ENCODE measurements at places on chromosomes 2 and 18. TPM values are rescaled to one million over a fixed set of nuclear protein-coding genes. Genes with fewer than 3 reads are reported as not detected.

- H3K27me3 ChIP-seq: no peaks in the 10 kb centered on the region
- H3K36me3 ChIP-seq: no peaks in the 10 kb centered on the region
- H3K4me1 ChIP-seq: no peaks in the 10 kb centered on the region
- DNase-seq: no peak
- no peak overlapping the region for H3K4me3 ChIP-seq
- H3K27ac ChIP-seq: no peak overlapping the region
Observed at GRCh38 chr2:41597680-41598079, 450.1 kb upstream of the PKDCC start.

GRCh38 chr18:25299426-25300300, 52.3 kb downstream of the ZNF521 start:
- H3K27me3 ChIP-seq: no peaks in the 10 kb centered on the region
- peaks cover 22% of the 10 kb centered on the region for H3K4me1 ChIP-seq
- peak overlapping the region; percentile 74 for H3K27ac ChIP-seq
- no peak overlapping the region for H3K4me3 ChIP-seq
- no peak for DNase-seq
- no peaks in the 10 kb centered on the region for H3K36me3 ChIP-seq

GRCh38 chr2:209570194-209570593, 146.3 kb downstream of the MAP2 start:
- H3K27ac ChIP-seq: no peak overlapping the region
- H3K36me3 ChIP-seq: no peaks in the 10 kb centered on the region
- H3K27me3 ChIP-seq: no peaks in the 10 kb centered on the region
- DNase-seq: no peak

DNA sequence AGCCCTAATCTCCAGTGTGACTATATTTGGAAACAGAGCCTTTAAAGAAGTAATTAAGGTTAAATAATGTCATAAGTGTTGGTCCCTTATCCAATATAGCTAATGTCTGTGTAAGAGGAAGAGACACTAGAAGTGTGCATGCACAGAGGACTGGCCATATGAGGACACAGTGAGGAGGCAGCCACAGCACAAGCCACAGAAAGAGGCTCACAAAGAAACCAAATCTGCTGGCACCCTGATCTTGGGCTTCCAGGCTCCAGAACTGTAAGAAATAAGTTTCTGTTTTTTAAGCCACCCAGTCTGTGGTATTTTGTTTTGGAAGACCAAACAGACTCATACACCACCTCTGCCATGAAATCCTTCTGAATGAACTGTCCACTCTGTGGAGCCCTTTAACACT, 186.4 kb upstream of the SLC39A10 start:
- no peaks in the 10 kb centered on the region for H3K36me3 ChIP-seq
- H3K4me1 ChIP-seq: no peaks in the 10 kb centered on the region
- no peak overlapping the region for H3K4me3 ChIP-seq
- no peak overlapping the region for H3K27ac ChIP-seq
- no peaks in the 10 kb centered on the region for H3K27me3 ChIP-seq

- H3K36me3 ChIP-seq: no peaks in the 10 kb centered on the region
- no peak overlapping the region for H3K4me3 ChIP-seq
- no peaks in the 10 kb centered on the region for H3K27me3 ChIP-seq
- no peaks in the 10 kb centered on the region for H3K4me1 ChIP-seq
Observed at GRCh38 chr2:16890081-16890480, 224.4 kb upstream of the CYRIA start.

ACADL gene
- polyA plus RNA-seq: 19.4 TPM

DNA sequence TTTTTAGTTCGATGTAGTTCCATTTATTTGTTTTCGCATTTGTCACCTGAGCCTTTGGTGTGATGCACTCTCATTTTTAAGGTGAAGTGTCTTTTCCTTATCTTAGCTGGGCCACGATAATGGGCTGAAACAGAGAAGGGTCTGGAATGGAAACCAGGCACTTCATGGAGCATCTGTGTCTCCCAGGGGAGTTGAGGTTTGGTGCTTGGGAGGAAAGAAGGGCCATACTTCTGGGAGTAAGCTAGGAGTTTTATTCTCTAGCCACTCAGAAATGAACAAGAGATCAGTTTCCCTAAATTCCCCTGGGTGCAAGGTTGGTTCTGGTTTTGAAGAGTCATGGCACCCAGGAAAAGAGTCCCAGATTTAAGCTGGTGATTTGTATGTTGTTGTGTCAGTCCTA, 179.4 kb upstream of the CXCR4 start:
- no peaks in the 10 kb centered on the region for H3K27me3 ChIP-seq
- no peak overlapping the region for H3K4me3 ChIP-seq
- H3K27ac ChIP-seq: no peak overlapping the region
- no peak for DNase-seq
- no peaks in the 10 kb centered on the region for H3K36me3 ChIP-seq

- H3K27ac ChIP-seq: no peak overlapping the region
- no peak for DNase-seq
- H3K4me1 ChIP-seq: no peaks in the 10 kb centered on the region
- peaks cover 27% of the 10 kb centered on the region for H3K36me3 ChIP-seq
- no peak overlapping the region for H3K4me3 ChIP-seq
Observed at GRCh38 chr2:24313744-24314632, 46.3 kb downstream of the ITSN2 start.

POTEC gene
- polyA plus RNA-seq: 0.06 TPM

DNA sequence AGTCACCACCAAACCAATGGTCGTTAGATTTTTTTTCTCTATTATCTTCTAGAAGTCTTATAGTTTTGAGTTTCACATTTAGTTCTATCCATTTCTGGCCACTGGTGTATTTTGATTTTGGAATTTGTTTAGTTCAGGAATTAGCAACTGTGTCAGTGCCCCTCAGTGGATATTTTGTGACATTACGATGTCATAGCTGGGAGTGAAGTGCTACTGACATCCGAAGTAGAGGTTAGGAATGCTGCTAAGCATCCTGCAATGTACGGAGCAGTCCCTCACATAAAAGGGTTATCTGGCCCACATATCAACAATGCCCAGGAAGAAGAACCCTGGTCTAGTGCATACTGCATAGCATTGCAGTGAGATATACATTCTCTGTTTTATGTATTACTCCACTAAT, 157.4 kb upstream of the RGPD4 start:
- DNase-seq: no peak
- H3K27ac ChIP-seq: no peak overlapping the region
- no peaks in the 10 kb centered on the region for H3K36me3 ChIP-seq
- H3K4me1 ChIP-seq: no peaks in the 10 kb centered on the region
- H3K4me3 ChIP-seq: no peak overlapping the region
- no peaks in the 10 kb centered on the region for H3K27me3 ChIP-seq

GRCh38 chr2:235096447-235096846, 144.6 kb downstream of the SH3BP4 start:
- H3K27me3 ChIP-seq: no peaks in the 10 kb centered on the region
- H3K36me3 ChIP-seq: no peaks in the 10 kb centered on the region
- H3K27ac ChIP-seq: no peak overlapping the region
- DNase-seq: no peak

B4GALT6 gene
- polyA plus RNA-seq: 17.5 TPM

SAP130 gene
- 23.3 TPM for polyA plus RNA-seq

DNA sequence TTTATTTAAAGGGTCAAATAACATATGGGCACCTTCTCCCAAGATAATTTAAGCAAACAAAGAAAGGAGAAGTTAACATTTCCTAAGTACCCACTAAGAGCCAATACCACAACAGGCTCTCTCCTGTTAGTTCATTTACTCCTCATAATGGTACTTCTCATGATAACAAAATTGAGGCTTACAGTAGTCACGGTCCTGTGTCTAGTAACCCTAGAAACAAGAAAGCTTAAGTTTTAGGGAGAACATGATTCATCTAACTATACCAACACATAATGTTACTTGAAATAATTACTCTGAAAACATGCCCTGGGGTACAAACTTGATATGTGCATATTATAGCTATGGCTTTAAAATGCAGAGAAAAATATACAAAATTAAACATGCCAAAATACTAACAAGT, 19.8 kb downstream of the IWS1 start:
- H3K4me1 ChIP-seq: peaks cover 25% of the 10 kb centered on the region
- no peaks in the 10 kb centered on the region for H3K27me3 ChIP-seq
- H3K4me3 ChIP-seq: no peak overlapping the region
- no peak for DNase-seq
- no peak overlapping the region for H3K27ac ChIP-seq
- no peaks in the 10 kb centered on the region for H3K36me3 ChIP-seq

DNA sequence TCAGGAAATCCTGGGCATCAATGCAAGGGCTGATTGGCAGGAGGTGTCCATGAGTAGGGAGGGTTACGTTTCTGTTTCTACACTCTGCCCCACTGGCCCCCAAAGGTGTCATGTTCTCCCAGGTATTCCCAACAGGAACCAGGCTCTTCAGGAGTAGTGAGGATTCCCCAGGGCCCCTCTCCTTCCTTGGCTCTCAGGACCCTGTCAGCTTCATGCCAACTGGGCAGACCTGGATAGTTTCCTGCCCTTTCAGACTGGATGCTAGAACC, 480.6 kb upstream of the HS6ST1 start:
- no peaks in the 10 kb centered on the region for H3K27me3 ChIP-seq
- H3K27ac ChIP-seq: no peak overlapping the region
- no peak overlapping the region for H3K4me3 ChIP-seq
- DNase-seq: no peak

DNA sequence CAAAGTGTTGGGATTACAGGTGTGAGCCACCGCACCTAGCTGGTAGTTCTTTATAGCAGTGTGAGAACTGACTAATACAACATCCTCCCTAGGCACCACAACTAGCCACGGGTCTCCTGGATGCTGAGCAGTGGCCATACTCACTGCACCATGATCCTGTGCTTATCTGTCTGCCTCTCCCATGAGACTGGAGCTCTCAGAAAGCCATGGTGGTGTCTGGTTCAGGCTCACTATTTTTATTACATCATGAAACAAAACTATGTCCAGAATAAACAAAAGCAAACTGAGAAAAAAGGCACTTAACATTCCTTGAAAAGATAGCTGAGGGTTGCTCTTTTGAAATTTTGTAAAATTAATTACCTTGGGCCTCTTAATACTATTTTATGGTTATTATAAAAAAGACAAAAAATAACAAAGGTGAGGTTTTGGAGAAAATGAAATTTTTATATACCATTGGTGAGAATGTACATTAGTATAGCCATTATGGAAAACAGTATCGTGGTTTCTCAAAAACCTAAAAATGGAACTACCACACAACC, 90.7 kb upstream of the TFCP2L1 start:
- no peaks in the 10 kb centered on the region for H3K27me3 ChIP-seq
- no peak overlapping the region for H3K4me3 ChIP-seq
- H3K36me3 ChIP-seq: no peaks in the 10 kb centered on the region
- H3K27ac ChIP-seq: no peak overlapping the region

LYG2 gene
- polyA plus RNA-seq: 0.74 TPM

TNFRSF11A gene
- polyA plus RNA-seq: 4.6 TPM

GRCh38 chr2:232437195-232437571, 18.8 kb upstream of the ALPI start:
- DNase-seq: no peak
- peaks cover 4% of the 10 kb centered on the region for H3K4me1 ChIP-seq
- H3K4me3 ChIP-seq: no peak overlapping the region
- no peak overlapping the region for H3K27ac ChIP-seq
- peaks cover 7% of the 10 kb centered on the region for H3K27me3 ChIP-seq

DNA sequence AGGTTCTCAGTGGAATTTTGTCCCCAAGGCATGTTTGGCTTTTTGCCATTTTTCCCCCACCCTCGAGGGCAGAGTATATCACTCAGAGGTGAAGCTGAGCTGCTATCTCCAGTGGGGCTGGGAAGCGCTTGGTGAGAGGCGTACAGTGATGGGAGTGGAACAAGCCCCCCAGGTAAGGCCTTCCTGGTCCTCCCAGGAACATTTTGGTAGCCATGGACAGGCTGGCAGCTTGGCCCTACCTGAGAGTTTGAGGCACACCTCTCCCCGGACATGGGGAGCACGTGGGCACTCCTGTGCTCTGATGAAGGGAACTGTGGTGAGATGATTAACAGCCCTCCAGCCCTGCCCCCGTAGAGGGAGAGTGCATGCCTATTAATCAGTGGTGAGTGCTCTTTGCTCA, 99.3 kb downstream of the C1QL2 start:
- H3K4me3 ChIP-seq: no peak overlapping the region
- no peaks in the 10 kb centered on the region for H3K27me3 ChIP-seq
- H3K27ac ChIP-seq: no peak overlapping the region
- no peak for DNase-seq
- H3K36me3 ChIP-seq: no peaks in the 10 kb centered on the region

GPR35 gene
- 1.7 TPM for polyA plus RNA-seq

GRCh38 chr18:75344615-75345014, 82.9 kb downstream of the SMIM21 start:
- H3K27me3 ChIP-seq: peaks cover 6% of the 10 kb centered on the region
- H3K36me3 ChIP-seq: no peaks in the 10 kb centered on the region
- H3K4me1 ChIP-seq: no peaks in the 10 kb centered on the region
- H3K27ac ChIP-seq: no peak overlapping the region
- no peak for DNase-seq

GRCh38 chr2:217530392-217531090, 472.3 kb downstream of the TNS1 start:
- H3K4me1 ChIP-seq: no peaks in the 10 kb centered on the region
- H3K27me3 ChIP-seq: no peaks in the 10 kb centered on the region
- no peak overlapping the region for H3K4me3 ChIP-seq
- no peak overlapping the region for H3K27ac ChIP-seq

DNA sequence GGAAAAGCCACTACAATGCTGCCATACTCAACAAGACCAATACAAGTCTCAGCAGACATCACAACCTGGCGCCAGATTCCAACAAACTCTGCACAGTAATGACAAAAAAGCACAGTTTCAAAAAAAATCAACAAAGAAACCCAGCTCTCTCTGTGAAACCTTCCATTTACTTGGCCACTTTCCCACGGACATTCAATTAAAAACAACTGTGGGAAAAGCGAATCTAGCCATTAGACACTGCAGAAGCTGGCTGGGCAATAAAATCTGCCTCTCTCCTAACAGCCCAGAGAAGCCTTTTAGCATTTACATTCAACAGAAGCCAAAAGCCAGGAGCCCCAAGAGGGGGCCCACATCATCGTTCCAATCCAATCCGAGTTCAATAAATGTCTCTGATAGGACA, 128.9 kb downstream of the HDAC4 start:
- H3K36me3 ChIP-seq: no peaks in the 10 kb centered on the region
- H3K4me1 ChIP-seq: peaks cover 34% of the 10 kb centered on the region
- H3K27ac ChIP-seq: no peak overlapping the region
- no peak for DNase-seq
- no peaks in the 10 kb centered on the region for H3K27me3 ChIP-seq
- no peak overlapping the region for H3K4me3 ChIP-seq

DNA sequence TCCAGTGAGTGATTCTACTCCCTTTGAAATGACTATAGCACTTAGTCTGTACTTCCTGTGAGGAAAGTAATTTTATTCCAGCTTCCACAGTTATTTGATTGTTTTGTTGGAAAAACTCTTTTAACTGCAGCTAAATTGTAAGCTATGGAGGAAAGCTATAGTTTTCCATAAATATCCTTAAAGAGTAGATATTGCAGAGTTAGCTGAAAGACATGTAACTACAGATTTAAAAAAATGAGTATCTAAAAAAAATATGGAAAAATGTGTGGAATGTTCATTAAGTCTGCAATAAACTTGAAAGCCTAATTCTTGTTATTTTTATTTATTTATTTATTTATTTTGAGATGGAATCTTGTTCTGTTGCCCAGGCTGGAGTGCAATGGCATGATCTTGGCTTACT, 56.8 kb upstream of the AQP4 start:
- no peak overlapping the region for H3K27ac ChIP-seq
- H3K27me3 ChIP-seq: no peaks in the 10 kb centered on the region
- DNase-seq: no peak
- H3K4me3 ChIP-seq: no peak overlapping the region
- no peaks in the 10 kb centered on the region for H3K4me1 ChIP-seq
- no peaks in the 10 kb centered on the region for H3K36me3 ChIP-seq
